ENCODE measurements at places on chromosomes 1 and 21.

DNA sequence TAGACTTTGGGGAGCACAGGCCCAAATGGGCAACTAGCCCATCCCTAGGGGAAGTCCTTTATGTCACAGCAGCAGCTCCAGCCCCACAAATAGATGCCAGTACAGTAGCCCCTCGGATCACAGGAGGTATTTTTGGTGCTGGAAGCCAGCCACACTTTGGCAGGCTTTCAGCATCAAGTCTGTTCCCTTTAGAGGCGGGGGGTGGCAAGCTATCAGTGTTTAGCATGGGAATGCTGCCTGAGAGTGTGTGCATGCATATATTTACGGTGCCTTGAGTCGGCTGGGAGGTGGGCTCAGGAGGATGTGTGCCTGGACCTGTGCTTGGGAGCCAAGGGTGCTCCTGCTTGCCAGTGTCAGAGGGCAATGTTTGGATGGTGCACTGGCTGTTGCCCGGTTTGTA, 3.5 kb upstream of the PLXNA2 start:
- DNase-seq = no peak

DNA sequence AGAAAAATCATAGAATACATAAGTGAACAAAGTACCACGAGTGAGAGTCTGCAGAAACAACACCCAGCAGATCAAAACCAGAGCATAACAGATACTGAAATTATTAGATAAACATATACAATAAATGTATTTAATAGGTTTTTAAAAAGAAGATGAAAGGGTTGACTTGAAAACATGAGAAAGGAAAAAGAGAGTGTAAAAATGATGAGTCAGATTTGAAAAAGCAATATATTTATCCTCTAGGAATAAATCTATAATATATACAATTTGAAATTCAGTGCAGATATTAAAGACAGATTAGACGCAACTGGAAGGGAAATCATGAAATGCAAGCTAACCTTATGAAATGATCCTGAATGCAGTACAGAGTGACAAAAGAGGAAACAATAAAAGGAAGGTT, 170.2 kb upstream of the RUNX1 start:
- DNase-seq = no peak

- DNase-seq = no peak
These were observed 134.4 kb upstream of the LMO4 start for GRCh38 chr1:87194271-87194774.

DNA sequence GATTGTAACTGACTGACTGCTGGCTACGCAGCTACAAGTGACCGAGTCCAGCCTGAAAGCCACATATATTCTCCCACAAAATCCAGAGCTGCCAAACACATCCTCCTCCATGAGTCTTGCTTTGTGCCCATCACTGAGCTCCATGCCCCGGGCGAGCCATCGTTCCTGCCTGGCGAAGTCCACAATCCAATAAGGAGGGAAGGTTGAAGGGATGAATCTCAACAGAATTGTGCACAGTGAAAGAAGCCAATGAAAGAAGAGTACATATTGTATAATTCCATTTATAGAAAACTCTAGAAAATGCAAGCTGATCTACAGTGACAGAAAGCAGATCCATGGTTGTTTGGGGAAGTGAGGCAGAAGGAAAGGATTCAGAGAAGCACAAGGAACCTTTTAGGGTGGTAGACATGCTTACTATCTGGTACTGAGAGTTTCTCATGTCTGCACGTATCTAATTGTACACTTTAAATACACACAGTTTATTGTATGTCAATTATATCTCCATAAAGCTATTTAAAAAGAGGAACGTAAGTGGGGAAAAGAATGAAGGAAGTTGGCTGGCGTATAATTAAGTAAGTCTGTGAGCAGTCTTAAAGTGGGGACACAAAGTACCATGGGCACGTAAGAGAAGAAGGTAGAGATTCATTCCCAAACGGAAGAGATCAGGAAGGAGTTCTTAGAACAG, 115.9 kb upstream of the JUN start:
- no peak for DNase-seq

GRCh38 chr1:214928574-214928973, 154.0 kb upstream of the KCNK2 start:
- no peak for DNase-seq

GRCh38 chr1:173255214-173255813, 48.2 kb upstream of the TNFSF4 start:
- no peak for DNase-seq
